ENCODE measurements at places on chromosomes 3 and 15. TPM values are rescaled to one million over a fixed set of nuclear protein-coding genes. Genes with fewer than 3 reads are reported as not detected.

DNA sequence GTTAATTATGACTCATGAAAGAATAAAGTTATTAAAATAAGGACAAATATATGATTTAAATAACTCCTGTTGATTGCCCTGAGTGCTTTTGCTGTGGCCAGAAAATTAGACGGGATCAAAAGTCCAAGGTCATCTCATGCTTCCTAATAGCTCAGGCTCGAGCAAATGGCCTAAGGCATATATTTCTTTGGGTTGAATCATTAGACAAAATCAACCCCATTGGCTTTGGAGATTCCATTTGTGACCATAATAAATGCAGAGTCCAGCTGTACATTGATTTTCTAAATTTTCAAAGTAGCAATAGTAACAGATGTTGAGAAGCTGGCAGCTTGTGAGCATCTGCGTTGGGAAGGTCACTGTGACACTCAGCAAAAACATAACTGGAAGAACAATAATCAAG lies 464.5 kb upstream of the TGFBR2 start:
- DNase-seq, result no peak

GRCh38 chr15:77631745-77632533 lies 773 bp downstream of the LINGO1 start:
- no peak for DNase-seq

DNA sequence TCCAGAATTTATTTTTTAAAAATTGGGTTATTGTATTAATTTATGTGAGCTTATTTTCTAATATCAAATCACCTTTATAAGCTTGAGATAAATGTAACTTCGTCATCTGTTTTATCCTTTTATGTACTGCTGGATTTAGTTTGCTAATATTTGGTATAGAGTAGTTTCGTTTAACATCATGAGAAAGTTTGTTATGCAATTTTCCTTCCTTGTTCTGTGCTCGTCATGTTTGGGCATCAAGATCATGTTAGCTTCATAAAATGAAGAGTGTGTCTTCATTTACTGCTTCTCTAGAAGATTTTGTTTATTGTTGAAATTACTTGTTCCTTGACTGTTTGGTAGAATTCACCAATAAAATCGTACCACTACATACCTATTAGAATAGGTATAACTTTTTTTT lies 262.1 kb upstream of the SATB1 start:
- no peak for DNase-seq

DNA sequence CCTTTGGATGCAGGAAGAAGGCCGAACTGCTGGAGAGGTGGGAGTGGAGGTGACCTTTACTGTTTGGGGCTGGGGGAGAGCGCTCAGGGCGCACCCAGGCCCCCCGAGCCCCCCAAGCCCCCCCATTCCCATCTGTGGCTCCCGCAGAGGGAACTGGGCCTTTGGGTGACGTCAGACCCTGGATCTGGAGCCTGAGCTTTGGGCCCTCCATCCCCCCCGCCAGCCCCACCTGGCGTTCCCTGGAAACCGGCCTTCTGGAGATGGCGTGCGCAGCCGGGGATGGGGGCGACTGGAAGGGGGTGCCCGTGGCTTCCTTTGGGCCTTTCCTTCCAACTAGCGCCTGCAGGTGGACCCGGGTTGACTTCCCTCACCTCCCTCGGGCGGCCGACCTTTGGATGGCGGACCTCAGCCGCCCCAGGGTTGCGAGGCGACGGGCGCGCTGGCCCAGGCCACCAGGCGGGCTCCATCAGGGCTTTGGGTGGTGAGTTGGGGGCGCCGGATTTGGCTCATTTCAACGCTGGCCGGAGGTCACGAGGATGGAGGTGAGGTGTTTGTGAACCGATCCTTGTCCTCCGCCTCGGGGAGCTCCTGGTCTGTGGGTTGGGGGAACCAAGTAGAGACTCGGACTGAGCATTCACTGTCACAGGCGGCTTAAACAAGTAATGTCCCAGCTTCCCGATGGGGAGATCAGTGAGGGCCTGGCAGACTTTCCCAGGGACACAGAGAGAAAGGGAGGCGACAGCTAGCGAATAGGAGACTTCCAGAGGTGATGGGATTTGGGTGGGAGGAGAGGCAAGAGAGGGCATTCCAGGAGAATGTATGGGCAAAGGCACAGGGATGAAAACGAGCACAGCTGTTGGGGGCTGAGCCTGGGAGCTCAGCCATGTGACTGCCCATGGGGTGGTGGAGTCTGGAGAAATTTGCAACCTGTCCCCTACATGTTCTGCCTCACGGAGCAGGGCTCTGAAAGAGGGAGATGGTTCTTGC lies 709 bp downstream of the SCAMP5 start:
- no peak for DNase-seq

GRCh38 chr3:129597087-129597999 lies 9.1 kb downstream of the PLXND1 start:
- DNase-seq, result no peak

DNA sequence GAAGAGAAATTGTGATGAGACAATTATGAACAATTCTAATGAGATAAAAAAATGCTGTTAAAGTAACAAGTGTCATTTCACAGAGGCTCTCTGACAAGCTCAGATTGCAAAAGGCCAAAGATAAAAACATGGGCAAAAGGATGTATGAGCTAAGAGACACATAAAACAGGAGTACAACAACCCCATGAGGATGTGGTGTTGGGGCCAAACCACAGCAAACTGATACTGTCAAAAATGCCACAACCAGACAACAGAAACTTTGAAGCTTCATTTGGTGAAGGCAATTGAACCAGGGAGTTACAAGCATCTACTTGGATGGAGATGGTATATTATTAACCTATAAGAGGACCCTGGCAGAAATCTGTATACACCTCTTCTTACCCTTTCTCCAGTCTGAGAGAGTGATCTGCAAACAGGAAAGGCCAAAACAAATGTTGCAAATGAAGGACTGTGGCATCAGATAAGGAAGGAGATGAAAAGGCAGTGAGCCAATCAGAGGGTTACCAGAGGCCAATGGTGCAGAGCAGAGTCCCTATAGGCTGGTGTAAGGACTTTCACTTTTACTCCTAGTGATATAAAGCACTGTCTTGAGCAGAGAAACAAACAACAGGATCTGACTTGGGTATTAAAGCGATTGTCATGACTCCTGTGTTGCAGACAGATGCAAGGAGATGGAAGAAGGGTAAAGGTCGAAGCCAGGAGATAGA lies 659.0 kb downstream of the NTRK3 start:
- no peak for DNase-seq

GRCh38 chr3:126485956-126486355 lies 10.3 kb upstream of the ZXDC start:
- no peak for DNase-seq

DNA sequence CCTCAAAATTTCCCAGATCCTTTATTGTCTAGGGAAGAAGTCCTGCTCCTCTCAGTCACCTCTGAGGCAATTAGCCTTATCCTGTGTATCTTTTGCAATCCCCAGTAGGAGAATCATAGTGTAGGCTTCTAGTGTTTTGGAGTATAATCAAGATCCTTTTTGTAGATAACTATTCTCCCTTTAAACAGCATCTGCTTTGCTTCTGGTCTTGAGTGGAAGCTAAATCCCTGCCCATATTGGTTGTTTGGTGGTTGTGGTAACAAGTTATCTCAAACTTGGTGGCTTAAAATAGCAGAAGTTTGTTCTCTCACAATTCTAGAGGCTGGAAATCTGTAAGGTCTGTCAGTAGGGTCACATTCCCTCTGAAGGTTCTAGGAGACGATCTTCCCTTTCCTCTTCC lies 217.5 kb upstream of the RASGRP1 start:
- DNase-seq, result no peak

GRCh38 chr15:47929138-47929803 lies 191.5 kb upstream of the SLC24A5 start:
- no peak for DNase-seq

GRCh38 chr15:25771338-25771706 lies 91.8 kb downstream of the ATP10A start:
- no peak for DNase-seq

GRCh38 chr15:48802867-48803266 lies 8.0 kb downstream of the CEP152 start:
- DNase-seq, result peak; percentile 89

DNA sequence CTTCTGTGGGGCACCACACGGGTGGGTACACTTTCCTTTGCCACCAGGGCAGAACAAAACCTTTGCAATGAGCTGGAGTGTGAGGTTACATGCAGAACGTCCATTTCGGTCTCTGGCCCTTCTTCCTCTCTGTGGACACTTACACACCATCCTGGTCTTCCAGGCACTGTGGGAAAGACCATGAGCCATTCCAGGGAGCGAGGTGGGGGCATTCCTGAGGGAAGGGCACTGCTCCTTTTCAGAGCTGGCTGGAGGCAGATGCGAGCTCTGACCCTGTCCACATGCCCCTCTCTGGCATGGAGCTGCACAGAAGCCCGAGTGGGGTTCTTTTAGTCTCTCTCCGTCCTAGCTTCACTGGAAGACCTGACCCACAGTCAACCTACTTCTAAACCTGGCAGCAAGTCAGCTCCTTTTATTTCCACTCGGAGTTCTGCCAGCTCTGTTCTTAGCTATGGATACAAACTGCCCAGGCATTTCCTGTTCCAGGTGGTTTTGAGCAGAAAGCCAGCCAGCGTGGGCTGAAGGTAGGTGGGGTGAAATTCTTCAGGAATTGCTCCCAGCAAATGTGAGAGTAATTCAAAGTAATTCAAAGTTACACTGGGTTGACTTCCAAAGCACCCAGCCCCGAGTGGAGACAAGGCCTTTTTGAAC lies 281.4 kb downstream of the ADAMTS17 start:
- peak; percentile 88 for DNase-seq

- no peak for DNase-seq
Observed at GRCh38 chr15:74324714-74325113, 42.7 kb downstream of the CYP11A1 start.

GRCh38 chr15:100986158-100986896 lies 67.2 kb downstream of the LRRK1 start:
- no peak for DNase-seq

GRCh38 chr3:187679638-187680396 lies 9.6 kb upstream of the SST start:
- DNase-seq, result peak; percentile 63

GRCh38 chr15:101242160-101242998 lies 9.5 kb downstream of the CHSY1 start:
- DNase-seq, result peak; percentile 55

GRCh38 chr3:197244751-197245150 lies 53.7 kb downstream of the DLG1 start:
- DNase-seq, result no peak

GRCh38 chr3:108511490-108511889 lies 1.1 kb upstream of the MYH15 start:
- no peak for DNase-seq

- DNase-seq, result no peak
Observed at GRCh38 chr15:75533945-75534344, 45.2 kb downstream of the PTPN9 start.

- no peak for DNase-seq
Observed at GRCh38 chr3:27532426-27533260, 48.5 kb upstream of the SLC4A7 start.

SLC22A13 gene
- 0.77 TPM for total RNA-seq

ERC2 gene
- total RNA-seq, result 0.13 TPM

TUSC7 gene
- total RNA-seq, result not detected

GP5 gene
- under 0.01 TPM for total RNA-seq

RTP1 gene
- total RNA-seq, result not detected

SLC51B gene
- not detected for total RNA-seq

RBP2 gene
- not detected for total RNA-seq

DAPK2 gene
- total RNA-seq, result 0.53 TPM
